ENCODE measurements at places on chromosomes 5 and 9. TPM values are rescaled to one million over a fixed set of nuclear protein-coding genes. Genes with fewer than 3 reads are reported as not detected.

- no peaks in the 10 kb centered on the region for H3K36me3 ChIP-seq
- no peak for DNase-seq
- H3K27ac ChIP-seq = no peak overlapping the region
- H3K27me3 ChIP-seq = peaks cover 27% of the 10 kb centered on the region
- H3K4me3 ChIP-seq = no peak overlapping the region
- peaks cover 15% of the 10 kb centered on the region for H3K4me1 ChIP-seq
Observed at GRCh38 chr5:78724061-78724460, 75.5 kb upstream of the LHFPL2 start.

DNA sequence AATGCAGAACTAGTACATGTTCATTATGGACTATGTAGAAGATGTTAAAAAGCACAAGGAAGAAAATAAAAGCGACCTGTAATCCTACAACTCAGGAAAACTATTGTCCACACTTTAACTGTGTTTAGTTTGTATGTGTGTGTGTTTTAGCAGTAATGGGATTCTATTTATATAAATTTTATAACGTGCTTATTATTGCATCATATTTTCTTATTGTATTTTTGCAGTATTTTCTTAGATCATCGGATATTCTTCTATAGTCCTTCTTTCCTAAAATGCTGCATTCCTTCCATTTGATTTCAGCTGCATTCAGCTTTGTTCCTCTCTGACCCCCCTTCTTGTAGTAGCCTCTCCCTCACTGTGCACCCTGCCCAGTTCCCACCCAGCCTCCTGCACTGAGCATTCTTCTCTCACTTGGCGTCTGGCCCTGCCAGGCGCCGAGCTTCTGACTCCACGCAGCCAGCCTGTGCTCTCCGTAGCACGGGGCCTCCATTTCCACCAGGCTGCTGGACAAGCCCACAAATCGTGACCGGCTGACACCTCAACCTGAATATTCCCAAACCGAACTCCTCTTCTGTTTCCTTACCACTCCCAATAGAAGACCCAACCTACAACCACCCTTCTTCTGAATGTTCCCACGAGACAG lies 39.9 kb downstream of the MVB12B start:
- peaks cover 26% of the 10 kb centered on the region for H3K36me3 ChIP-seq
- DNase-seq = no peak
- peak overlapping the region; percentile 18 for H3K27ac ChIP-seq
- H3K4me1 ChIP-seq = peaks cover 11% of the 10 kb centered on the region
- no peaks in the 10 kb centered on the region for H3K27me3 ChIP-seq

GRCh38 chr5:140222416-140222815 lies 47.4 kb downstream of the CYSTM1 start:
- no peak overlapping the region for H3K27ac ChIP-seq
- H3K4me1 ChIP-seq = peaks cover 20% of the 10 kb centered on the region

DNA sequence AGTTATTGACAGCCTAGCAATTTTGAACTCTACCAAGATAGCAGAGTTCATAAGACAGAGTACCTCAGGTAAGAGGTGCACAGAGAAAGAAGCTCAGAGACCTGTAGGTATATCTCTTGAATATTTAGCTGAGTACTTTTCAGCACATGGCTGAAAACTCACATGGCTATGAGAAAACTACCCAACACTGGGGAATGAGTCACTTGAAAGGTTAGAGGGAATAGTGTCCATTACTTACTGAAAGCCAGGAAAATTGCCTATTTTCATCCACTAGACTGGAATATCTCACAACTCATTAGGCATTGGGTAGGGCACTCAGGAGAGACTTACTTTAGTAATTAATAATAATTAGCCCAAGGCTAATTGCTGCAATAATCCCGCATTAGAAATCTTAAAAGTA lies 8.3 kb downstream of the TSLP start:
- no peak overlapping the region for H3K27ac ChIP-seq
- peaks cover 55% of the 10 kb centered on the region for H3K27me3 ChIP-seq
- no peaks in the 10 kb centered on the region for H3K36me3 ChIP-seq
- no peak for DNase-seq

DNA sequence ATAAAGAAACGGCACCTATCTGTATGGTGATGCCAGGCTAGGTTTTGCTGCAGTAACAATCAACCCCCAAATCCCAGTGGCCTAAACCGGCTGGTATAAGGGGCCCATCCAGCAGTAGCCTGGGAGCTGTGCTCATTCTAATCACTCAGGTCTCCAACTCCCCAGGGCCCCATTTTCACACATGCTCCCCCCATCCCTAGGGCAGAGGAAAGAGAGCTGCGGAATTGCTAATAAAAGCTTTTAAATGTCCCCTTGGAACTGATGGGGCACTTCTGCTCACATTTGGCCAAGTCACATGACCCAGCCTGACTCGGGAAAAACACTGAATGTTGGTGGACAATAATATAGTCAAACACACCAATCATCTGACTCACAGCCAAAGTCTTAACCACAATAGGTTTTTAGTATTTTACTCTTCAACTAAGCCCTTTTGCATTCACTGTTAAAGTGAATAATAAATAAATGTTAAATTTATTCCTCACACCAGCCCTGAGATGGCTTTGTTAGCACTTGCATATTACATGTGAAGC lies 1.6 kb downstream of the FBLL1 start:
- peak overlapping the region; percentile 70 for H3K4me3 ChIP-seq
- no peaks in the 10 kb centered on the region for H3K36me3 ChIP-seq
- peaks cover 45% of the 10 kb centered on the region for H3K27me3 ChIP-seq
- no peaks in the 10 kb centered on the region for H3K4me1 ChIP-seq

GRCh38 chr5:96718635-96719077 lies 56.5 kb downstream of the CAST start:
- H3K4me3 ChIP-seq = no peak overlapping the region
- H3K36me3 ChIP-seq = no peaks in the 10 kb centered on the region
- DNase-seq = no peak
- H3K27ac ChIP-seq = no peak overlapping the region
- H3K27me3 ChIP-seq = no peaks in the 10 kb centered on the region
- peaks cover 22% of the 10 kb centered on the region for H3K4me1 ChIP-seq

DNA sequence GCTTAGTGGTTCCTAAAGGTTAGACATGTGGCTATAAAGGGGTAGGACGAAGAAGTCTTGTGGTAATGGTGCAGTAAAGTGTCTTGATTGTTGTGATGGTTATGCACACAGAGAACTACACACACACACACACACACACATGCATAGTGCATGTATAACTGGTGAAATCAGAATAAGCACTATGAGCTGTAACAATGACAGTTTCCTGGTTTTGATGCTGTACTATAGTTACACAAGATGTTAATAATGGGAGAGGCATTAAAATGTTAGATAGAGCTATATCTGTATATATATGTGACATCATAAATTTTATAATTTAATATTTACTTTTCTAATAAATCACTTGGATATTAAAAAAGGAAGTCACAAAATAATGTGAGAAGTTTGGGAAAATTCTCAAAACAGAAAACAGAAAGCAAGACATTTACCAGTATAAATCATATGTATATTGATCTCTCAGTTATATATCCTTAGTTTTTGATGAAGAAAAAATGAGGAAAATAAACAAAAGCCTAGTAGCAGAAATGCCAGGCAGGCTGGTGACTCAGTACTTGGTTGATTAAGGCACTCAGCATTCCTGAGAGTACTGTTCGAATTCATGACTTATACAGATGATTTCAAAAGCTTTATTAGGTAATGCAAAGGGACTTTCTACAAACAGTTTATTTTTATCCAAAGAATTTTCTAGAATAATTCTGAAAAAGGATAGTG lies 350.5 kb upstream of the DAB2 start:
- H3K27ac ChIP-seq = no peak overlapping the region
- H3K4me1 ChIP-seq = peaks cover 2% of the 10 kb centered on the region
- no peak for DNase-seq
- H3K27me3 ChIP-seq = no peaks in the 10 kb centered on the region
- H3K4me3 ChIP-seq = no peak overlapping the region
- H3K36me3 ChIP-seq = no peaks in the 10 kb centered on the region

DNA sequence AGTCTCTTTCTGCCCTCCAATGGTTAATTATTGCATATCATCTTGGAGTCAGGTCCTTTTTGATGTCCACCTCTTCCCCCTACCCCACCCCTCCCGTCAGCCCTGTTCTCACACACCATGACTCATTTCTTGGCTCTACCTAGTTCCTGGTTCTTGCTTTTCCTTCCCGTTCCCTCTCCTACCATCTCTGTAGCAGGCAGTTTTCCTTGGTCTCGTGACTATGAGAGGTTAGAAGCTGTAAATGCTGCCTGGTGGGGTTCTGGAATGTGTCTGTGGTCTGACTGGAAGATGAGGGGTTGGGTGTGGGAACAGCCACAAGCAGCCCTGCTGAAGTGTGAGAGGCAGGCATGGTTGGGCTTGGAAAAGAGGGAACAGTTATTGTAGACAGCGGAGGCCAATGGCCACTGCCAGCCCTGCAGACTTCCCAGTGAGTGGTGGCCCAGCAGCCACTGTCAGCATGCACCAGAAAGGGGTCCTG lies 18.2 kb downstream of the SLC22A5 start:
- peaks cover 43% of the 10 kb centered on the region for H3K4me1 ChIP-seq
- no peak for DNase-seq
- no peaks in the 10 kb centered on the region for H3K27me3 ChIP-seq
- peaks cover 1% of the 10 kb centered on the region for H3K36me3 ChIP-seq
- peak overlapping the region; percentile 30 for H3K4me3 ChIP-seq

DNA sequence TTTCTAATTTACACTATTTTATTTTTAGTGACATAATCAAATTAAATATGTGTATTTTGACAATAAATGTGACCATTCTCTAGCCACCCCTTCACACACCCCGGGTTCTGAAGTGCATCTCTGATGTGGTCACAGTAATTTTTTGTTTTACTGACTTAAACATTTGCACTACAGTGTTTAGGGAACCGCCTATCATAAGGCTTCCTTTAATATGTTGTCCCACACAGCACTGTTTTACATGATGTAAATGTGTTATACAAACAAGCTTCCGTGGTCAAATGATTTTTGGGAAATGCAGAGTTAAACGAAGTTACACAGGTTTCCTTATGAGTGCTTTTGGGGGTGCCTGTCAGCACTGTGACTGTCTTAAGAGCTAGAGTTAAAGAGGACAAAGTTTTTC lies 86.5 kb downstream of the KDM4C start:
- no peaks in the 10 kb centered on the region for H3K27me3 ChIP-seq
- no peak for DNase-seq
- H3K4me1 ChIP-seq = peaks cover 15% of the 10 kb centered on the region
- no peaks in the 10 kb centered on the region for H3K36me3 ChIP-seq

DNA sequence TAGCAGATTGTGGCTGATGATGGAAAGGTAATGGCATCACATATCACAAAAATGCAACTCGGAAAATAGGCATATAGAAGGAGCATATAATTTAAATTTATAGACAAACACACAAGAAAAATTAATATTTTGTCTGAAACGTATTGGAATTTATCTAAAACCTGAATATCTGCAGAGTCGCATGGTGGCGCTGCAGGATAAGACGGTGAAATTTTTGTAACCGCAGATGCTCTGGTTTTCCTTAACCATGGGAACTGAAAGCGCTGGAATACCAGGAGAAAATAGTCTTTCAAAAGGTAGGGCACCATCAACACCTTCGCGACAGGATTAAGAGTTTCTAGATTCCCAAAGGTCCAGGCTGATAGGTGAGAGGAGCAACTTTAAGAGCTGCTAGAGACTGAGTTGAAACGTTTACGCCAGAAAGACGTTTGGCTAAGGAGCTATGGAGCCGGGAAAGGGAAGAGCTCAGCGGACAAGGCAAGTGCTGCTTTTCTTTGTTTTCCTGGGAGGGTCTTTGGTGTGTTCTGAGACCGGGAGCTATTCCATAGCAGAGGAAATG lies 11.0 kb upstream of the PCDHB15 start:
- H3K27ac ChIP-seq = peak overlapping the region; percentile 37
- H3K27me3 ChIP-seq = no peaks in the 10 kb centered on the region
- H3K4me1 ChIP-seq = no peaks in the 10 kb centered on the region
- peaks cover 29% of the 10 kb centered on the region for H3K36me3 ChIP-seq

DNA sequence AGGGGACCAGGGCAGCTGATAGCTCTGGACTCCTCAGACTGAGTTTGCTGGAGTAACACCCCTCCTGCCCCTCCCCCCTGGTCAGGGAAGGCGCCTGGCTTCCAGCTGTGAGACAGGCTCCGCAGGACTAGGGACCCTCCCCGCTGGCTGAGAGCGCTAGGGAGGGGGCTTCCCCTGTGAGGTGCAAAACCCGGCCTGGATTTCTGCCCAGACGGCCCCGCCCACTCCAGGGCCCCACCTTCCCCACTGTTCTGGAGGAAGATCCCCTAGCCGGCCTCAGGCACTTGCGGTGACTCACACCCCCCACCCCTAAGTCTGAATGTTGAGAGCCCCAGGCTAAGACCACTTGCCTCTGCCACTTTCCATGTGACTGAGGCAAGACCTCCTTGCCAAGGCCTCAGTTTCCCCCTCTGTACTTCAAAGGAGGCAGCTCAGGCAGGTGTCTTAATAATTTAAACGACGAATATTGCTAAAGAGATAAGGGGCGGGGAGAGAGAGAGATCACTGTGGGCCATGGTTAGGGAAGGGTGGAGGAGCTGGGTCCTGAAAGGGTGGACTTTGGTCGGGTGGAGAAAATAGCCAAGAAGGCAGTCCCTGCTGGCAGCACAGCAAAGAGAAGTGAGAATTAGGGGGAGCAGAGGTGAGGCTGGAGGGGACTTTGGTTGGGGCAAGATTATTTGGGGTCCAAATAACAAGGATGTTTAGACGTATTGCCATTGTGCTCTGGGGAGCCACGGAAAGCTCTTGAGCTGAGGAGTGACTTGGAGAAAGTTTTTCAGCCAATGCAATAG lies 1.0 kb upstream of the DAB2IP start:
- H3K4me1 ChIP-seq = peaks cover 35% of the 10 kb centered on the region
- peak overlapping the region; percentile 87 for H3K27ac ChIP-seq
- H3K27me3 ChIP-seq = no peaks in the 10 kb centered on the region
- H3K36me3 ChIP-seq = no peaks in the 10 kb centered on the region
- DNase-seq = peak; percentile 71
- peak overlapping the region; percentile 74 for H3K4me3 ChIP-seq

GRCh38 chr9:121930956-121931355 lies 162.2 kb downstream of the TTLL11 start:
- no peaks in the 10 kb centered on the region for H3K4me1 ChIP-seq
- peaks cover 9% of the 10 kb centered on the region for H3K27me3 ChIP-seq
- no peaks in the 10 kb centered on the region for H3K36me3 ChIP-seq
- no peak overlapping the region for H3K27ac ChIP-seq

- no peak for DNase-seq
- no peaks in the 10 kb centered on the region for H3K36me3 ChIP-seq
- no peak overlapping the region for H3K4me3 ChIP-seq
- no peaks in the 10 kb centered on the region for H3K27me3 ChIP-seq
- H3K27ac ChIP-seq = no peak overlapping the region
Observed at GRCh38 chr5:66851306-66851705, 255.1 kb downstream of the MAST4 start.

GRCh38 chr5:135186662-135187522 lies 152.9 kb upstream of the PITX1 start:
- no peak for DNase-seq
- H3K36me3 ChIP-seq = no peaks in the 10 kb centered on the region
- H3K4me1 ChIP-seq = peaks cover 73% of the 10 kb centered on the region
- H3K4me3 ChIP-seq = peak overlapping the region; percentile 50

SNX30 gene
- 12.9 TPM for total RNA-seq

LCN9 gene
- 0.57 TPM for total RNA-seq
